ENCODE measurements at places on chromosomes 1 and 21.

GRCh38 chr1:61310057-61310456 is 227.7 kb downstream of the NFIA start:
- DNase-seq = no peak

DNA sequence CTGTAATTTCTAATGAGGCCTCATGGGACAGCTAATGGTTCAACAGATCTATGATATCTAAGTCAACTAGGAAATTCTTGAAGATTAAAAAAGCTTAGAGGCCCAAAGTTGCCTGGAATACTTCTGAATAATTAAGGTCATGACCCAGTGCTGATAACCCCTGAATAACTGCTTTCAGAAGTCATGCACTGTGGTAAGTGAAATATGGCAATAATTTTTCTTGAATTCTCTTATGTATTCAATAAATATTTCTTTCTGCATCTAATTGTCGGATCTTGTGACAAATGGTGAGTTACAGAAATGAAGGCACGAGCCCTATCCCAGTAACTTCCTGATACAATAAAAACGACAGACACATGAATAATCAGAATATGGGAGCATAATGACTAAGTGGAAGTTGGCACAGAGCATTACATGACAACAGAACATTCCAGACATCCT is 219.3 kb upstream of the GREM2 start:
- no peak for DNase-seq

DNA sequence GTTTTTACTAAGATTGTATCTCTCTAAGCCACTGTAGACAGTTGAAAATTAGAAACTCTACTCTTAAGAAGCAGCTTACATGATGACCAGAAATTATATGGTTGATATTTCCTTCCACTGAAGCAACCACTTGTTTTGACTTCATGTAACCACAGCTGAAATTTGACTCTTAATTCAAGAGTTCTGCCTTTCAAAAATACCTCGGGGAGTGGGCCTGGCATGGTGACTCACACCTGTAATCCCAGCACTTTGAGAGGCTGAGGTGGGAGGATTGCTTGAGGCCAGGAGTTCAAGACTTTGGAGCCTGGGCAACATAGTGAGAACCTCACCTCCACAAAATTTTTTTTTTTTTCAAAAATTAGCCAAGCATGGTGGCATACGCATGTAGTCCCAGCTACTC is 4.3 kb downstream of the AMPD1 start:
- DNase-seq = no peak

GRCh38 chr1:163054181-163054591 is 15.0 kb upstream of the RGS4 start:
- DNase-seq = no peak

- DNase-seq = no peak
Measured at GRCh38 chr1:220432408-220432807, 95.5 kb upstream of the MARK1 start.

GRCh38 chr1:89361681-89362080 is 2.2 kb upstream of the GBP6 start:
- DNase-seq = no peak

DNA sequence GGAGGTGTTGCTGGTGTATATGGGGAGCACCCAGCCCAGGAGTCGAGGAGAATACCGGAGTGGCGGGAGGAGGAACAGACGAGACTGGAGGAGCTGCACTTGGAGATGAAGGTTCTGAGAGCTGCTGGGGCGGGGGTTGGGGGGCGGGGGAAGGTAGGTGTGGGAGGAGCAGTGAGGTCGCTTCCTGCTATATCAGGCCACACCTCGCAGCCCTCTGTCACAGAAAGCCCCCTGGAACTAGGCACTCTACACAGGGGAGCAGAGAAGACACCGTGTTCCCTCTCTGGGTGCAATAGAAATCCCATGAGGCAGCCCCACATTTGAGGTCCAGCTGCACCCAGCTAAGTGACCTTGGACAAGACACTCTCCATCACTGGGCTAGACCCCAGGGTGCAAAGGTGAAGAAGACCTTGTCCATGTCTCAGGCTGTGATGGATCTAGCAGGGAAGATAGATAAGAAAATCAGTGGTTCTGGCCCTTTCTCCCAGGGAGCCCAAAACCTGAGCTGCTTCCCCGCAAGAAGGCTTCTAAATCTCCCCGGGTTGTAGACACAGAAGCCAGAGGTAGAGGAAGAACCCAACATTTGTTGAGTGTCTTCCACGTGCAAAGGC is 155.8 kb upstream of the EDN2 start:
- no peak for DNase-seq

DNA sequence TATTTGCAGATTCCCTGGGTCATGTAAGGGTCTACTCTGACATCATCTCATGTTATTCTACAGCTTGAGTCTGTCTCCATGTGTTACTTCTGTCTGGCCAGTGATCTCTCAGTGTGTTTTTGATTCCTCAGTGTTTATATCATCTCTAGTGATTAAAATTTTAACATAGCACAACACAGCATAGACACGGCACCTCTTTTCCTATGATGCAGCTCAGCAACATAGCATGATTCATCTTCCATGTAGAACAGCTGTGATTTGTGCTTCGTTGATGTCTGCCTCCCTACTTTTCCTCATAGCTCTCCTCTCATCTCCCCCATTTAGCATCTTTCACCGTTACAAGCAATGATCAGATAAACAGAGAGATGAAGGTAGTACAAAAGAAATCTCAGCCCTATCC is 163.9 kb upstream of the DPT start:
- no peak for DNase-seq

DNA sequence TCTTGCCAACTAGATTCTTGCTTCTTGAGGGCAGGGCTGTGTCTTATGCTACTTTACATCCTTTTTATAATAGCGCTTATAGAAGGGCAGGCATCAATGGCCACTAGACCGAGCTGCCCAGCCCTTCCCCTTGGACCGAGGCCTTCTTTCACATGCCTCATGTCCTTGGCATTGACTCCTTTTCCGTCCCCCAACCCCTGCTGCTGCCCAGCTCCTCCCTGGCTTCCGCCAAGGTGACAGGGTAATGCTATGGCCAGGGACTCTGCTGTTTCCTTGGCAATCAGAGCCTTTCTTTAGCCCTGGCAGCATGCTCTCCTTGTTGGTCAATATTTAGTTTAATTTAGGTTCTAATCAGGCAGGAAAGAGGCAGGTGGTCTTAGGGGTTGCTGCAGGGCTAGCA is 48.2 kb downstream of the DDX20 start:
- no peak for DNase-seq

DNA sequence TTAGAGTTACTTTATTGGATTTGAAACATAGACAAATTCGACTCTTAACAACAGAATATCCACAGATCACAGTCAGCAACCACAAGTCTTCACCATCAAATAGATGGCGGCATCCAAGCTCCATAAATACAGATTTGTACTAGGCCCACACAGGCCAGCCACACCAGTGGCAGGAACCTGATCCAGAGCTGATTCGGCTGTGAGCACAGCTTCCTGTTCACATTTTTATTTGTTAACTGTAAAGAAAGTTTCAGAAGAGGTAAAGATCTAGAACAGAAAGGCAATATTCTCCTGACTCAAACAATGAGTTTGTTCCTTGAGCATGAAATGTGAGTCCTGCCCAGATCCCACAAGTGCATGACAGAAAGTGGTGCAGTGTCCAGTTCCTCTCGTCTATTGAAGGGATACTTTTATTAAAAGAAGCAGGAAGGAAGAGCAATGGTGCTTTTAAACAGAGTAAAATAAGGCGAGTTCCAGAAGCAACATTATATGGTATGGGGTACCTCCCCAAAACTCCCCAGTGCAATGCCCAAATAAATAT is 205.8 kb downstream of the SLC45A1 start:
- DNase-seq = no peak

GRCh38 chr1:31428436-31429221 is 15.6 kb downstream of the SERINC2 start:
- no peak for DNase-seq

DNA sequence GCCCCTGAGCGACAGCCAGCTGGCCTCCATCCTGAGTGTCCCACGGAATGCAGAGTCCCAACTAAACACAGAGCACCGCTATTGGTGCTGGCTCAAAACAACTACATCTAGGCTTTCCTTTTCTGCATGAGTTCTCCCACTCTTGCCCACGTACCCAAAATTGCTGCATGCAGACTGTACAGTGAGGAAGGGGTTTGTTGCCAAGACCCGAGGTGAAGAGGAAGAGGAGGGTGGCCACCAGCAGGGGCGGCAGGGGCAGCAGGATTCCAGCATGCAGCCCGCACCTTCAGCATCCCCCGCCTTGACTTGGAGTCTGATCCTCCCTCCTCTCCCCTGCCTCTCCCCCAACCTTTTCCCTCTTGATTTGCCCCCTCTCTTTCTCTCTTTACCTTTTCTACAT is 8.0 kb downstream of the S100A9 start:
- DNase-seq = no peak
